Activated CD8-positive, alpha-beta memory T cell treated with anti-CD3 and anti-CD28 coated beads, Interleukin-2, amount 10 ng/mL, durations not matched to agents 7 days and 5 days (primary cell): ENCODE measurements at places on chromosomes 1 and 21. TPM values are rescaled to one million over a fixed set of nuclear protein-coding genes. Genes with fewer than 3 reads are reported as not detected.

Gene CYYR1
- not detected for total RNA-seq

Gene S1PR1
- total RNA-seq = 56.0 TPM

Gene ITGB2
- total RNA-seq = 336 TPM

Gene OR2W3
- not detected for total RNA-seq

Gene DMRTA2
- not detected for total RNA-seq

Gene PLEKHG5
- total RNA-seq = 1.7 TPM

- no peaks in the 10 kb centered on the region for H3K4me1 ChIP-seq
- no peak for DNase-seq
Observed at GRCh38 chr1:240320659-240321058, 229.0 kb downstream of the FMN2 start.

DNA sequence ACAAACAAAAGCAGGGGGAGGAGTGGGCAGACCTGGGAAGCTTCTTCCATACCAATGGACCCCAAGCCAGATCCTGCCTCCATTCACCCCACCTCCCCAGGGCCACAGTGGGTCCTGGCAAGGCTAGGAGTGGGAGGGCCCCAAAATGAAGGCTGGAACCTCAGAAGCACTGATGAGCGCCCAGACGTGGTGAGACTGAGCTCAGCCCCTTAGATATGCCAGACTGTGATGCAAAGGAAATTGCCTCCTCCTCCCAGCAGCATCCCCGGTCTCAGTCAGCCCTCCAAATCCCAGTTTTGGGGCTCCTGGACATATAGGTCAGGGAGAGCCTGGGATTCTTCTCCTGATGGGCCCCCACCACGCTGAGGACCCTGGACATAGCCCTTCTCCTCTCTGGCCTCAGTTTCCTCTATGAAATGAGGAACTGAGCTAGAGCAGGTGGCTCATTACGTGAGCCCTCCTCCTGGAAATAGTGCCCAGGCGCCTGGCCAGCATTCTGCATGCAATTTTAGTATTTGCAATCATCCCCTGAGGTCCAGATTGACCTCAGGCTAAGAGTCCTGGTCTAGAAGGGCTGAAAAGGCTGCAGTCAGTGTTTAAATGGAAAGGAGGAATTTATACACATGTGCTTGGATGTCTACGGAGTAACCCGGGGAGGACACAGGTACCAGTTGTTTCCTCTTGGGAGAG lies 33.5 kb downstream of the RHBG start:
- H3K4me3 ChIP-seq = no peak overlapping the region
- no peaks in the 10 kb centered on the region for H3K4me1 ChIP-seq
- peaks cover 19% of the 10 kb centered on the region for H3K27me3 ChIP-seq
- no peaks in the 10 kb centered on the region for H3K36me3 ChIP-seq
- no peak overlapping the region for H3K27ac ChIP-seq

DNA sequence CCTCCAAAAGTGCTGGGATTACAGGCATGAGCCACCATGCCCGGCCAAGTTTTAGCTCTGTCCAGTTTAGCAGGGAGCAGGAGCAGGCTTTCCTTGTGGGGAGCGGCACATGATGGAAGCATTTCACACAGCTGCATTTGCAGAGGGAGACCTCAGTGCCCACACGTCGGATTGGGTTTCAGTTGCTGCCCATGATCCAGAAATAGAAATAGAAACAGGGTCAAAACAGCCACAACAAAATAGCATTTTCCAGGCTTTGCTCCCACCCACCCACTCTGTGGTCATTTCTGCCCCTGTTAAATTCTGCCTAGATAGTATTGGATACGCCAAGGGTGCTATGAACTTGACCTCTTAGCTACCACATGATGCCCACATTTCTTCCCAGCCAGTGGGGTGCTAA lies 128.4 kb downstream of the CNIH3 start:
- H3K36me3 ChIP-seq = no peaks in the 10 kb centered on the region
- no peak overlapping the region for H3K27ac ChIP-seq
- no peaks in the 10 kb centered on the region for H3K4me1 ChIP-seq
- no peak for DNase-seq

DNA sequence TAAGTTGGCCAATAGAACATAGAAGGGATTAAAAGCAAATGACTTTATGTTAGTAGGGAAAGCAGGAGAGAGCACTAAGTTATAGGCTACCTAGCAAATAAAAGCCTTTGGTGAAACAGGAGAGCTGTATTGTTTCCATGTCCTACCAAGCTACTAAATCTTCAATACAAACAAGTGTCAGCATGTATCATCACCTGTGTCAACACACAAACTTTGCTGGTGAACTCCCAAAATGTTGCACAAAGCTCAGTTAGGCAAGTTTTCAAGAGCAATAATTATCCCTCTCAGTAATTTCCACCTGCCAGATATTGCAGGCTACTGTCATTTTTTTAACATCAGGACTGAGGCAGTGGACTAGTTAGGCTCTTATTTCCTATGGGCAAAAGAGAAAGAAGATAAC lies 77.7 kb upstream of the ADAM30 start:
- no peaks in the 10 kb centered on the region for H3K27me3 ChIP-seq
- H3K4me3 ChIP-seq = no peak overlapping the region
- peaks cover 29% of the 10 kb centered on the region for H3K36me3 ChIP-seq

- H3K36me3 ChIP-seq = no peaks in the 10 kb centered on the region
- no peak for DNase-seq
- H3K4me1 ChIP-seq = no peaks in the 10 kb centered on the region
- peaks cover 10% of the 10 kb centered on the region for H3K27me3 ChIP-seq
- no peak overlapping the region for H3K27ac ChIP-seq
Observed at GRCh38 chr1:18870957-18871356, 11.5 kb upstream of the TAS1R2 start.
